HS-5 (cell line): ENCODE measurements at places on chromosomes 2 and 18.

- DNase-seq, result no peak
Observed at GRCh38 chr2:238652771-238653157, 195.1 kb upstream of the TWIST2 start.

DNA sequence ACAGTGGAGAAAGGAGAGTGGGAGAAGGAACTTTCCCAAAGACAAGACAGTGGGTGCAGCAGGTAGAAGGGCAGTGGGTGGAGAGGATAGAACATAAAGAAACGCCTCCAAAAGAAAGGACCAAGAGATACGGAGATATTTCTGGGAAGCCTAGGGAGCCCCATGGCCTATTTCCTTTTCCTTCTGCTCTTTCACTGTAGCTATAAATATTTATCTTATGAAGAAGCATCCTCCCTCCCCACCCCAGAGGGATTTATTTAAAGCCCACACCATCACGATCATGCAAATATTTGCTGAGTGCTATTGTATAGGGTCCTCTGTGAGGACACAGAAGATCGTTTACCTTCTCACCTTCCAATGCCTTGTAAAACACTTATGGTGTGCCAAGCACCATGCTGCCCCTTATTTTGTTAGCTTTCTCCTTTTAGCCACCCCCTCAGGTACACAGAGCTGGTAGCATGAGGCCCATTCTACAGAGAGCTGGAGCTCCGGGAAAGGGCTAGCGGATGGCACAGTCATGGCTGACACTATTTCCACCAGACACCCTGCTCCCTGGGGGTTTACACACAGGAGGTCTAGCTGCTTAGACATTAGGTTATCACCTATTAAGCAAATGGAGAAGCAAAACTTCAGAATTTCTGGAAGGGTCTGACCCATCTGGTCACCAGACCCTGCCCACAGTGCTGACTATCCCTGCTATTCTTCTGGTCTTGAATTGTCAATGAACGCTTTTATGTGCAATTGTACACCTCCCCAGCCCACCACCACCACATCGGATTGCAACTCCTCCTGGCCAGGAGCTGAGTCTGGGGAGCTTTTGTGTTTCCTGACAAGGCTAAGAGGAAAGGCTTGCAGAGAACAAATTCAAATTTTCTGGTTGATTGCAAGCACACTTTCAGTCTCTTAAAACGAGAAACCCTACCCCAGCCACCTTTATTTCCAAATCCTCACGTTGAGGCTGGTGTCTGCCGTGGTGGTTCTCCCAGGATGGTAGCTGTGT is 91.8 kb upstream of the KLF7 start:
- DNase-seq, result no peak

GRCh38 chr18:54775686-54776085 is 52.6 kb upstream of the RAB27B start:
- DNase-seq, result peak; percentile 35

GRCh38 chr2:239824046-239824694 is 201.0 kb downstream of the NDUFA10 start:
- peak; percentile 3 for DNase-seq

GRCh38 chr2:231117922-231118613 is 6.8 kb downstream of the HTR2B start:
- no peak for DNase-seq
